Activated CD8-positive, alpha-beta T cell treated with anti-CD3 and anti-CD28 coated beads, Interleukin-2, amount 10 ng/mL, durations not matched to agents 7 days and 5 days (primary cell): ENCODE measurements at places on chromosomes 4 and X. TPM values are rescaled to one million over a fixed set of nuclear protein-coding genes. Genes with fewer than 3 reads are reported as not detected.
A peak's percentile ranks its signal among the peaks of the same experiment; 100 is the strongest.

The ADRA2C gene
- total RNA-seq: not detected

The NDP gene
- not detected for total RNA-seq

DNA sequence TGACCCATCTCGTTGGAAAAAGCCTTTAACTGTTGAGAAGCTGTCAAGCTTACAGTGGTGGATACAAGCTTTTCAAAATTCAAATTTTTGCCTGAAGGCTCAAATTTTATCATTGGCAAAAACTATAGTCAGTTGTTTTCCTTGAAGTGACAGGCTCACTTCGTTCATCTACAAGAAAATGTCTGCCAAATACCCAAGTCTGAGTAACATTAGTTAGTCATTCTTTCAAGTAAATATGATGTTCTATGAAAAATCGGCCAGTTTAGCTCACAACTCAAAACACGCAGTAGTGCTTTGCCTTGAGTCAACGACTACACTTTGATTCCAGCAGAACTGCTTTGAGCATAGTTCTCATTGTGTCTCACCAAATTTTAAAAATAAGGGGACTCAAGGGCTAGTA, 170.3 kb upstream of the MAMLD1 start:
- no peak for DNase-seq

GRCh38 chr4:129532573-129532972, 436.6 kb downstream of the C4orf33 start:
- peak; percentile 22 for DNase-seq

- no peak for DNase-seq
These were observed 8.4 kb upstream of the LAMP2 start for GRCh38 chrX:120477453-120477852.

- no peak for DNase-seq
These were observed 19.4 kb downstream of the CLDN22 start for GRCh38 chr4:183300655-183301054.

GRCh38 chrX:114611018-114611619, 27.2 kb downstream of the HTR2C start:
- peak; percentile 18 for DNase-seq

GRCh38 chr4:90127223-90127705, at the start of gene CCSER1:
Gene CCSER1, plus strand, starts transcription at chr4:90127394.
- DNase-seq: peak; percentile 49
